ENCODE measurements at places on chromosomes 13 and 19.

DNA sequence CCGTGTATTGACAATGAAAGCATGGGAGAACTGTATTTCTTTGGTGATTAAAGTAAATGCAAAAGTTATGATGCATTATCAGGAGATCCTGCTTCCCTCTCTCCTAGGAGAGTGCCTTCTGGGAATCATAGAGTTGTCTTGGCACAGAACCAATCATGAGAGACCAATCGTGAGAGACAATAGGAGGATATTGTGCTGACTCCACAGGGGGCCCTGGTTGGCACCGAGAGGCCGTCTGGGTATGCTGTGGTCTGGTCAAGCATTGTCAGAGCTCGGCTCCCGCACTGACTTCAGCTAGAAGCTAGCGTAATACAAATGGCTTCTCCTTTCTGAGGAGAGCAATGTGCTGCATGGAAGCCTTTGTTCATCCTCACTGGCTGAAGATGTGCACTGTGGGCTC is 131.5 kb upstream of the GJB6 start:
- no peak for DNase-seq

DNA sequence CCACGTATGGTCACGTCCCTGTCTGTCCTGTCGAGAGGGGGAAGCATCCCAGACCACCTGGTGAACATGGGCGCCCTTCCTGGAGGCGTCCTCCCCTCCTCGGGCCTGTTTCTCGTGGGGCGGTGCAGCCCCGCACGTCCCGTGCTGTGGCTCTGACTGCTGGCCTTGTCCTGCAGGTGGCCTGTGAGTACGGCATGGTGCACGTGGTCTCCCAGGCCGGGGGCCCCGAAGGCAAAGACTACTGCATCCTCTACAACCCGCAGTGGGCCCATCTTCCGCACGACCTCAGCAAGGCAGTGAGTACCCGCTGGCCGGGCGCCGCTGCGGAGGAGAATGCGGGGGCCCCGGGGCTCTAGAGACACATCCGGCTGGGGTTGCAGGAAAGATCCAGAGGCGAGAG is 5.9 kb downstream of the SPPL2B start:
- DNase-seq: no peak

GRCh38 chr13:60970736-60971135 is 444.9 kb downstream of the PCDH20 start:
- no peak for DNase-seq

DNA sequence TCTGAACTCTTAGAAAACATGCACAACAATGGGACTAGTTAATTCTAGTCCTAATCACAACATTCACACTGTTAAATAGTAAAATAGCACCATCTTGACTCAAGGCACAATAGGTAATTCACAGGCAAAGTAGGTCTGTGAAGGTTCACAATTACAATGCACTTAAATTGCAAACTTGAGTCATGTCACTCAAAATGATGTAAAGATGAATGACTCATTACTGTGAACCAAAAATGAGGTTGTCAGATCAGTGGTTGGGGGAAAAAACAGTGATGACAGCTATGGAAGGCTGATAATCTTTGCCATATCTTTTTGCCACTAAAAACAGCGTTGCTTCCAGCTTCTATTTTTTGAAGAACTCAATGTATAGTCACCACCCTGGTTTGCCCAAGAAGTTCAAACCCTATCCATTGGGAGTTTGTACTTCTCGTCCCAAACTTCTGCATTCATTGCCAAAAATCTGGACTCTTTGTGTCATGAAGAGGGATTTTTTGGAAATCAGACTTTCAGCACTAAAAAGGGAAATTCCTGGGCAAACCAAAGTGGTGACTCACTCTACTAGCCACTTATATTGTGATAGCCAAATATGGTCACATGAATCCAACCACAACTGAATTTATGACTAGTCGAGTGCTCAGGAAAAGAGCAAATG is 200.9 kb upstream of the TMTC4 start:
- DNase-seq: no peak

DNA sequence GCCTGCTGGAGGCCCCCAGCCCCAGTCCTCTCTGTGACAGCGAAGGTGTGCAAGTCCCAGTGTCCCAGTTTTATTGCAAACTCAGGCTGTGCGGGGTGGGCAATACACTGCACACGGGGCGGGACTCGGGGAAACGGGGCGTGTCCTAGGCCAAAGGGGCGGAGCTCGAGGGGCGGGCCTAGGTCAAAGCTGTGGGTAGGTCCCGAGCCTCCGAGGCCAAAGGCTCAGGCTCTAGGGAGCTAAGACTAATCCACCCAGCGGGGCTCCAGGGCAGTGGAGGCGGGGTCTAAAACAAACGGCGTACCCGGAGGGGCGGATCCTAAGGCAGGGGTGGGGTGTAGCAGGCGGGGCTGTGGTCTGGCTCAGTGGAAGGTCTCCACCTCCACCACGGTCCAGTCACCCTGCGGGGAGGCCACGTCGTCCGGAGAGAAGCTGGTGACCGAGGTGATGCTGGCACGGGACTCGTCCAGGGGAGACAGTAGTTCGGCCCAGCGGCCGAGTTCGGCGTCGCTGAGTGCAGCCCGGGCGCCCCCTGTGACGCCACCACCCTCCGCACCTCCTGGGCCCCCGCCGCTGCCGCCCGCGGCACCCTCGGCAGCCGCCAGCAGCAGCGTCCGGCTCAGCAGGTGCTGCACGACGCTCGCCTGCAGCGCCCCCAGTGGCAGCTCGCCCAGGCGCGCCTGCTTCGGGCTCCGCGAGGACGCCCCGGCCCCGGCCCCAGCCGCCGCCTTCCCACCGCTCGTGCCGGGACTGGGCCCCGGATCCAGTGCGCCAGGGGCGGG is 5.3 kb downstream of the PRR36 start:
- DNase-seq: peak; percentile 53

- no peak for DNase-seq
These were observed 23.2 kb downstream of the ZMYM2 start for GRCh38 chr13:19981685-19982238.
